ENCODE measurements at places on chromosomes 4 and X.

GRCh38 chr4:73247100-73247499 lies 11.5 kb downstream of the ANKRD17 start:
- no peak for DNase-seq

DNA sequence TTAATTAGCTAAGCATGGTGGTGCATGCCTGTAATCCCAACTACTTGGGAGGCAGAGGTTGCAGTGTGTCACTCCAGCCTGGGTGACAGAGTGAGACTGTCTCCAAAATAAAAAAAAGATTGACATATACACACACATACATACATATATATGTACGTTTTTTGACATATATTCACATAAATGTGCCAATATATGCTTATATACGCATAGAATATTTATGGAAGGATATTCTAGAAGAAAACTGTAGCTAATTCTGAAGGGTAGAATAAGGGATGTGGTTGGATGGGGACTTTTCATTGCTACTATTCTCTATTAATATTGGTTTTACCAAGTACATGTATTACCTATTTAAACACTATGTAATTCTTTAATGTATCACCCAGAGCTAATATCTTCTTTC lies 19.7 kb downstream of the ZGRF1 start:
- DNase-seq = no peak

DNA sequence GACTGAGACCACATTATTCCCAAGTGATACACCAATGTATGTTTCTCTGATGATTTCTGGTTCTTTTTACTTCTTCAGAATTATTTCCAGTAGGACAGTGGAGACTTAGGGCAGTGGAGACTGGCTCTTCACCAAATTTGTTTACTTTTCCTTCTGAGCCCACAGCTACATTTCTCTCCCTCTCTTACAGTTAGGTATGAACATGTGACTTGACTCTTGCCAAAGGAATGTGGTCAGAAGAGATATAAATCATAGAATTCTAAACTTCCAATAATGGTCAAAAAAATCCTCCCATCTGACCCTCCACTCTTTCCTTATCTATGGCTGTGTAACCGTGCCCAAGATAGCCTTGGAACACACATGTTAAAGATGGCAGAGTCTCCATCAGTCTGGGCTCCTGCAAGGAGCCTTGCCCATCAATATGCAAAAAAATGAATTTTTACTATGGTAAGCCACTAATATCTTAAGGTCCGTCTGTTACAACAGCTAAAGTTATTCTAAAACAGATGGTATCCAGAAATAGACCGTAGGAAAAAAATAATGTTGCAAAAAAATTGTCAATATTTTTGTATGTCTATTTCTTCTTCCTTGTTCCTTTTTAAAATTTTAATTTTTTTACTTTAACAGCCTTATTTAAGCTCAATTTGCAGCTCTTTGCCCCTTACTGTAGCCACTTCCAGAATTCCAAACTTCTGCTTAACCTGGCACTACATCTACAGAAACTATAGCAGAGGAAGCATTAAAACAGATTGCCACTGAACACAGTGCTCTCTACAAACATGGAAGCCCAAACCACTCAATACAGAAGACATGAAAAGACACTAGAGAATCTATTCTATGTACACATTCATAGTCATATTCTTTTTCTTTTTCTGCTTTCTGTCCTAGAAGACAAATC lies 260.7 kb downstream of the COL25A1 start:
- DNase-seq = peak; percentile 69

DNA sequence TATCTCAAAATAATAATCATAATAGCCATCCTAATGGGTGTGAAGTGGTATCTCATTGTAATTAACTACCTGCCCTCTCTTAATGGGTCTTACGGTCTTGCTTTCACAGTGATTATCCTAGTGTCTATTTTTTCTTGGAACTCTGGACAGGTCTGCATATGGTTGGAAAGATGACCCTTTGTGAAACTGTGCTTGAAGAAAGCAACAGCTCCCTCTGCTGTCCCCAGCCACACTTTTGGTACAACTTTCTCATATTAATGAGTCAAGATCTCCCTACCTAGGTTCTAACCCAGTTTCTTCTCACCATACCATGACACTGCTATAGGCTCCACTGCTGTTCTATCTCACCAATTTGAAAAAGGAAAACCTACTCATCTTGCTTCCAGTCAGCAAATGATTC lies 2.4 kb downstream of the TFDP3 start:
- DNase-seq = peak; percentile 8

DNA sequence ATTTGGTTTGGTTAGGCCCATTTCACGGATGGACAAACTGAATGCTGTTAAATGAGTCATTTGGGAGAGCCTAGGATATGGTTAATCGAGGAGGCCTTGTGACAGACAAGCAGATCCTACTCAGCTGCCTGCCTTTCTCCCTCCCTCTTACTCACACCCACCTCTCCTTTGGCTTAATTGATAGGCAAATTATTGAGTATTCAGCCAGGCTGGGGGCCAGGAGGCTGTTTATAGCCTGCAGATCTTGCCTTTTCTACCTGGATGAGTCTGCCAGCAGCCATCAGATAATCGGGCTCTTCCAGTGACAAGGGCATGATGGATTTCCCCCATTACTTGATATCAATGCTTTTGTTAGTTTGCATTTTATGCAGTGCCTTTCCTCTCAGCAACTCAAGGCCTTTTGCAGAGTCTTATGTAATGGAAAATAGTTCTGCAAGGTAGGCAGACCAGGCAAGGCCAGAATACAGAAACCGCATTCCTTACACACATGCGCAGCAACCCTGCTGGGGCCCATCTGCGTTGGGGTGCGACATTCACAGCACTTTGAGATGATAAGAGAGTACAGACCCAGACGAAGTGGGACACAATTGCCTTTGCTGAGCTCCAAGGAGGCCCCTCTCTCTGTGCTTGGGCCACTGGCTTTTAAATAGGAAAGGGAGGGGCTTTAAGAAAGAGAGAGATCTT lies 96.2 kb upstream of the ATP6AP2 start:
- DNase-seq = no peak

GRCh38 chr4:70705183-70706043 lies 16.4 kb upstream of the RUFY3 start:
- peak; percentile 71 for DNase-seq

GRCh38 chr4:86878640-86879039 lies 13.6 kb downstream of the C4orf36 start:
- no peak for DNase-seq

- no peak for DNase-seq
Measured at GRCh38 chr4:75976177-75976576, 14.6 kb downstream of the SDAD1 start.

DNA sequence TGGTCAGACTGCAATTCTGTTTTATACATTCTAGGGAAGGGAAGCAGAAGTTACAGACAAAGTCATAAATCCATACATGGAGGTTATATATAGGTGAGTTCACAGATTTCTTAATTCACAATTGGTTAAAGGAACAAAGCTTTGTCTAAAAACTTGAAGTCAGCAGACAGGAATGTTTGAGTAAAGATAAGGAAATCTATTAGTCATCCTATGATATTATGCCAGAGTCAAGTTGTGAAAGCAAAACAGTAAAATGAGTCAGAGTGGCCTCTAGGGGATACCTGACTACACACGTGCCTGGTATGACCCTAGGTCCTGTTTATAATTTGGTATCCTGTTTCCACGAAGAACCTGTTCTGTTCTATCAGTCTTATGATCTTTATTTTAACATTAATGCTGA lies 31.5 kb downstream of the ACTRT1 start:
- no peak for DNase-seq

GRCh38 chr4:177214935-177215334 lies 94.7 kb upstream of the NEIL3 start:
- peak; percentile 57 for DNase-seq

- no peak for DNase-seq
Measured at GRCh38 chr4:88078579-88078978, 71.1 kb downstream of the PKD2 start.

DNA sequence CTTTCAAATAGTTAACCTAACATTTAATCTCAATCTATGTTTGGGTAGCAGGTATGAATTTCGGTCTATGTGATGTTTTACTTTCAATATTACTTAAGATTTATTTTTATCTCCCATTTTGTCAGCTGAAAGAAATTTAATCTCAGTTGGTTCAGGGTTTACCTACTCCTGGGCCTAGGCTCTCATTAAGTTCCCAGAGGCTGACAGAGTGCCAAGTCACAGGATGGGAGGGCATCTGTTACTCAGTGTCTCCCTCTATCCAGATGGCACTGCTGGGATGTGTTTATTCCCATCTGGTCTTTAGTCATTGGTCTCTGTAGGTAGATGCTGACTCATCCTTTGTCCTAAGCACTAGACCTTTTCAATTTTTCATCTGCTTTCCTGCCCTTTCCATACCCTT lies 129.4 kb upstream of the ARSJ start:
- no peak for DNase-seq

DNA sequence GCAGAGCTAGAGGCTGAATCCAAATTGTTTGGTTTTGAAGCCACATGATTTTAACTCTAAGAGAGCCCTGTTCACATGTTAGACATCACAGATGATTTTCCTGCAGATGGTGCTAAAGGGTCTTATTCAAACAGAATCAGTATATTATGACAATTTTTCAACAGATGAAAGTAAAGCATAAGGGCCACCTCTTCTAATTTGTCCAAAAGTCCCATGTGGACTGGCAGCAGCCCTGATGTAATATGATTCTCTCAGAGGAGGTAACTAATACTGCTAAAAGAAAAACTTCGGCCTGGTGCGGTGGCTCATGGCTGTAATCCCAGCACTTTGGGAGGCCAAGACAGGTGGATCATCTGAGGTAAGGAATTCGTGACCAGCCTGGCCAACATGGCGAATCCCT lies 26.0 kb upstream of the SETD7 start:
- peak; percentile 34 for DNase-seq

DNA sequence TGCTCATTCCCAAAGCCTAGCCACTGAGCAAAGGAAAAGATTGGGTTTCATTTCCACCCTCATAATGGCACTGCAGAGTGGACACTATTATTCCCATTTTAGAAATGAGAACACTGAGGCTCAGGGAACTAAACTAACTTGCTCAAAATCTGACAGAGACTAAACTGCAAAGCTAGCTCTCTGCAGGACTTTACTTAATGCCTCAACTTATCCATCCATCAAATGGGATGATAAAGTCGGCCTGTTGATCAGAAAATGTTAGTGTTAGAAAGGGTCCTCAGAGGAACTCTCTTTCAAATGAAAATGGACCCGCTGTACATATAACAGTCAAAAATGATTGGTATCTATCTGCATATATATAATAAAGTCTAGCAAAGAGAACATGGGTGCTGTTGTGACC lies 186.8 kb downstream of the QDPR start:
- DNase-seq = no peak

GRCh38 chrX:17662391-17662790 lies 74.9 kb upstream of the SCML1 start:
- no peak for DNase-seq

GRCh38 chr4:147764337-147764736 lies 32.4 kb downstream of the ARHGAP10 start:
- DNase-seq = no peak

Data from fibroblast of skin of scalp (primary cell).